ENCODE measurements at places on chromosomes 1 and 21.

- no peak for DNase-seq
Observed at GRCh38 chr1:241299347-241299746, 57.7 kb downstream of the RGS7 start.

GRCh38 chr1:227317523-227318015, 723 bp downstream of the CDC42BPA start:
- peak; percentile 2 for DNase-seq

GRCh38 chr1:202565890-202566602, 144.2 kb downstream of the SYT2 start:
- DNase-seq = no peak

GRCh38 chr1:180751921-180752320, 120.1 kb downstream of the XPR1 start:
- DNase-seq = no peak

GRCh38 chr1:101364370-101365120, 127.7 kb downstream of the S1PR1 start:
- DNase-seq = no peak

- DNase-seq = no peak
Observed at GRCh38 chr1:6099787-6100765, 54.4 kb downstream of the KCNAB2 start.

DNA sequence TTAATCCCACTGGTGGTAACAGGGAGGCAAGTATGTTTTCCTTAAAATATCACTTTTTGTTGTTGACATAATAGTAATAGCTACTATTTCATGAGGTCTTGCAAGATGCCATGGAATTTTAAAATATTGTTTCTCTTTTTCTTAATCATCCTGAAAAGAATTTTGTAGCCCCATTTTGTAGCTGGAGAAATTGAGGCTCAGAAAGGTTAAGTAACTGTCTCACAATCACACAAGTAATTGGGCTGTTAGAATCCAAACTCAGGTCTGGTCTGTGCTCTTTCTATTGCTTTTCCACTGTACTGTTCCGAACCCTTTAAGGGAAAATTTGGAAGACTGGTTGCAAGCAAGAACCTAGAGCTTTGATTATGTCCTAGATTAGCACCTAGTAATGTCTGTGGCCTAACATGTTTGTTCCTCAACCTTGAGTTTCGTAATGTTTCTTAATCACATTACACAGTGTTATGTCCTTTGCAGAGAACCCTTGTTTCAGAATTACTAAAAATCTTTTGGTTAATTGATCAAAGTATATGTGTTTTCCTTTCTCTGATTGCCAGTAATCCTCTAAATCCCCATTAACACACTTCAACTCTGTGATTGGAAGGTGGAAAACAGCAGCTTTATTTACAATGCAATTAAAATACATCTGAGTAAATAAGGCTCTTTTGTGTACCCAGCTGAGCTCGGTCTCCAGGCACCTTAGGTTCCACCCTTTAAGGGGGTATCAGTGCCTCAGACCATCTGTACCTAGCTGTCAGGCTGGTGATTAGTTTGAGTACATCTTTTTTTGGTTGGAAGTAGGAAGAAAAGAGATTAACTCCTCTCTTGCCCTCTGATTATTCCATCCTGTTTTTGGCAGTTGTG, 10.4 kb downstream of the LRRC42 start:
- no peak for DNase-seq

DNA sequence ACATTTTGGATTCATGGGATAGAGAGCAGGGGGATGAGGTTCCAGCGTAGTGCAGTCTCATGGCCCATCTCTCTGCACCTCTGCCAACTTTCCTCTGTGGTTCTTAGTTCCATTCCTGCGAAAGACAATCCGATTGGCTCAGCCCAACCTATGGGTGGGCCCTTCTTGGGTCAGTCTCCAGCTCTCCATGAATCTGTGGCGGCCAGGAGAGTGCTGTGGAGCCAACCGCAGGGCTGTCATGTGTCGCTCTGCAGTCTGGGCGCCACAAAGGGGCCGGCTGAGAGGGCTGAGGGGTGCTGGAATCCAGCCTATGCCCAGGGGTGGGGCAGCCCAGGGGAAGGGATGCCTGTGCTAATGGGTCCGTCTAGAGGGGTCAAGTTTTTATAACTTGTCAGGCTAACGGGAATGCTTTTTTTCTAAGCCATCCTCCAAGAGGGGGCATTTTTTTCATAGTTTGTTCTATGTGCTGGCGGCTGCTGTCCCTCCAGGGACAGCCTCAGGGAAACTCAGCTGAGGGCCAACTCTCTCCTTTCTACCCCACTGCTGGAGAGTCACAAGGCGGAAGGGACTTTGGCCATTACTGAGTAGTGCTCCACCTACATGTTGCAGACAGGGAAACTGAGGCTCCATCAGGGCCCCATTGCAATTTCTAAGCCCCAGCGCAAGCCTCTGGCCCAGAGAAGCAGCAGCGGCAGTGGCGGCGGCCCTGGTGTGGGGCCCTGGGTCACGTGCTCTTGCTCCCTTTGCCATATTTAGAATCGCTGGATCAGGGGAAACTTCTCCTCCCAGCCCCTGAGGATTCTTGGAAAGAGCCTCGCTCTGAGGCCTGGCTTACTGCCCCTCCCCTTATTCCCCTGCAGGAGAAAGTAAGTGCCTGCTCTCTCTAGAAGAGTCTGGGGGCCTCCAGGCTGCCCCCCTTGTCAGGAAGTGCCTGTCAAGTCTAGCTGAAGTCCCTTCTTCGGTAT, 23.4 kb downstream of the KCNQ4 start:
- DNase-seq = no peak

DNA sequence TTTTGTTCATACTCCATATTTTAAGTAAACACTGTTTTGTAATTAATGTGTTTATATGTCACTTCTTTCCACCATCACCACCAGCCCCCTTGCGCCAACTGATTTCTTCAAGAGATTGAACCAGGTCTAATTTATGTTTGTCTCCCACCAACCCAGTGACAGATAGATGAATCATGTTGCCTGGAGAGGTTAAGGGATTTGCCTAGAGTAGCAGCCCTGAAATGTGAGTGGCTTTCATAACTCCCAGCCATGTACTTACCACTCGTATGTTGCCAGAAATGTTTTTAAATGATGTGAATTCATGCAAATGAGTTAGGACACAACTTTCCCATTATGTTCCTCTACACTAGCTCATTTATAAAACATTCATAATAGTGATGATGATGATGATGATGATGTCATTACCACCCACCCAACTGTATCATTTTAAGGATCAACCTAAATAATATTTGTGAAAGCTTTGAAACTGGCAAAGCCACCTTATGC, 86.9 kb downstream of the LRRC8D start:
- DNase-seq = no peak

DNA sequence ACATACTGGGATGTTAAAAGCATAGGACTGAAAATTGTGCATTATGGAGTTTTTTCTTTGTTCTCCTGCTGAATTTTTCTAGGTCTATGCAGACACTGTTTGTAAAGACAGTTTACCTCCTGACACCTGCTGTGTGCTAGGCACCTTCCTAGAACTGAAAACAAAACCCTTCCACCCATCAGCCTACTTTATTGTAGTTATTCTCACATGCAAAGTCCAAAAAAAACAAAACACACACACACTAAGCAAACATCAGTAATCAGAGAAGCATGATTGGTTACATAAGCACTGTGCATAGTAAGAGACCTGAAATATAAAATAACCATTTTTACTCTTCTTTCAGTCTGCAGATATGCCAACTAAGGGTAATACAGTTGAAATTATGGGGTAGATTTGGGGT, 195.1 kb downstream of the CRB1 start:
- DNase-seq = no peak

- DNase-seq = no peak
Observed at GRCh38 chr1:63784489-63785390, 10.9 kb downstream of the ROR1 start.

DNA sequence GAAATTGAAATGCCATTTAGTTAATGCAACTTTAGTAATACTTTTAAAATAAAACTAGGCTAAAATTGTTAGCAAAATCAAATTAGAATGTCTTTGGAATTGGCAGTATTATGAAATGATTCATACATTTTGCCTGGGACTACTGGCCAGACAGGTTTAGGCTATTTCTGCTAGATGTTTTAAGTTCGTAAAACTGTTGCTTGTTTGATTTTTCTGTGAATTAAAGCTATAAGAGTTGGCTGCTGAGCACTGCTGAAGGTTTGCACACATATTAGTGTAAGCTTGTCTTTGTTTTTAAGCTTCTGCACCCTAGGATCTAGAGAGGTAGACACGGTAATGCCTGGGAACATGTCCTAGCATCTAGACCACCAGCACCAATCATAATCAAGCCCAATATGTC, 1094.6 kb upstream of the ADGRL4 start:
- no peak for DNase-seq

DNA sequence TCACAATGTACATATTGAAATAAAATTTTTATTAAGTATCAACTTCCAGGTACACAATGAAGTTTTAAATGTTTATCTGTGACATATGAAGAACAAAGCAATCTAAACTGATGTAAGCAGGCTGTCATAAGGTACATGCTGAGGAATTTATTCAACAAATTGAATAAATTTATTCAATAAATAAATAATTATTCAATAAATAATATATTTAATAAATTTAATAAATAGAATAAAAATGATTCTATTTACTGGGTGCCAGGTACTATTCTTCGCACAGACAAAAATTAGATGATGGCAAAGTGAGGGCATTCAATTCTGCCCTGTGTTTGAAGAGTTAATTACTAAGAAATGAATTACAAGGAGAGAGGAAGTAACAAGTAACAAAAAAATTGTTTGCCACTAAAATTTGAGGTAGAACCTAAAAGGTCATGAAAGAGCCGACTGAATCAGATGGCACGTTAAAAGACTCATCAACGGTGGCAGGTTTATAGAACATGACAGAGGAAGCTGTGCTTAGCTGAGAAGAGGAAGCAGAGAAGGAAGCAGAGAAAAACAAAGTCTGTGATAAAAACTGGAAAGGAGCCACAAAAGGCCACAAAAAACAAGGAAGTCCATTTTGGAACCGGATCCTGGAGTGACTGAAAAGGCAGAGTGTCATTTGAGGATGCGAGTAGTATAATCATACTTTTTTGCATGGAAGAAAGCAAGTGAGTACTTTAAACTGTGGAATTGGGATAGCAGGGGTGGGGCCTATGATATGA, 2.2 kb upstream of the USP24 start:
- DNase-seq = no peak

- no peak for DNase-seq
Observed at GRCh38 chr1:214466403-214467077, 84.9 kb downstream of the PTPN14 start.

- no peak for DNase-seq
Observed at GRCh38 chr21:32256873-32257620, 21.8 kb downstream of the MIS18A start.

DNA sequence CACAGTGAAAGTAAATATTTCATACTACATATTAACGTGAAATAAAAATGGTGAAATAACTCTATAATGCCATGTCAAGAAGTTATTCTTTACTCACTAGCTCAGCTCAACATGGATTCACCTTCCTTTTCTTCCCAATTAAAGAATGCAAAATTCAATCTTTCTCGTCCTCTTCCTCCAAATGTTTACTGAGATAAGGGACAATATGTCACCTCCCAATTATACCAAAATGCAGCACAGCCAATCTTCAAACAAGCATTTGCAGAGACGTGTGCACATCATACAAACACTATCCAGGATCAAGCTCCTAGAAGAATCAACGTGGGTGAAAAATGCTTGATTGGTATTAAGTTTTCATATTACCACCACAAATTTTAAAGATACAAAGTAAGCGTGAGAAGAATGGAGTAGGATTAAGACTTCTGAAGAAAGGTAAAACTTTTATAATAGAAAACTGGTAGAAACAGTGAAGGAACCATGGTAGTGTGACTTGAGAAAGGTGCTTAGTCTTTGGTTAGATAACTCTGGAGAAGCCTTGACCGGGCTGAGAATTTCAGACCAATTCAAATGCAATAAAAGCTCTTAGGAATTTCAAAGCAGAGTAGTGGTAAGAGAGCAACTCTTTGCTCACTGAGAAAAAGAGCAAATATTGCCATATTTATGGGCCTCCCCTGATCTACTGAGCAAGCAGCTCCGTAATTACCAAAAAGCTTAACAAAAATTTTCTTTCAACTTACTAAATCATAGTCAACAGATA, 7.2 kb downstream of the PTP4A2 start:
- DNase-seq = no peak

- no peak for DNase-seq
Observed at GRCh38 chr1:172229942-172230341, 190.5 kb upstream of the C1orf105 start.

DNA sequence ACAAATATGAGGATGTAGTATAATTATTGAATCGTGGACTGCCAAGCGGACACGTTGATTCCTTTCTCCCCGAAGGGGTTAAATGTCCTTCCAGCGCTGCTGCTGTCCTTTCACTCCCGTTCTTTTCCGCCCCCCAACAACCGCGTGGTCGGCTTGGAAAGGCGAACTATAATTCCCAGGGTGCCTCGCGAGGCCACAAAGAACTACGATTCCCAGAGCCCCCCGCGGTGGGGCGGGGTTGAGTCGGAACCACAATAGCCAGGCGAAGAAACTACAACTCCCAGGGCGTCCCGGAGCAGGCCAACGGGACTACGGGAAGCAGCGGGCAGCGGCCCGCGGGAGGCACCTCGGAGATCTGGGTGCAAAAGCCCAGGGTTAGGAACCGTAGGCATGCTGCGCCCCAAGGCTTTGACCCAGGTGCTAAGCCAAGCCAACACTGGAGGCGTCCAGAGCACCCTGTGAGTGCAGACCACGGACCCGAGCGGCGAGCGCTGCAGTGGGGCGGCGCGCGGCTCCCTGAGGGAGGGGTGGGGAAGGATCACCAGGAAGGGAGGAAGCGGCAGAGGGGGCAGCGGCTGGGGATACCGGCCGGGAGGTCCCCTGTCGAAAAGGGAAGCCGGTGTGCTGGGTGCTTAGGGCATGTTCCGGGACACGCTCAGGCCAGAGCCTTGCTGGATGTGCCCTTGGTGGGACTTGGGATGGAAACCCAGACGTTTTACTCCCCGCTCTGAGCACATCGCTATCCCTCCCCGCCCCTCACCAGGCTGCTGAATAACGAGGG, at the start of gene LAMTOR2:
TSS of gene LAMTOR2 (plus strand) at position 283 of the 781 bp plus-strand sequence. CDS start at position 391, 108 bp downstream.
- peak; percentile 96 for DNase-seq

DNA sequence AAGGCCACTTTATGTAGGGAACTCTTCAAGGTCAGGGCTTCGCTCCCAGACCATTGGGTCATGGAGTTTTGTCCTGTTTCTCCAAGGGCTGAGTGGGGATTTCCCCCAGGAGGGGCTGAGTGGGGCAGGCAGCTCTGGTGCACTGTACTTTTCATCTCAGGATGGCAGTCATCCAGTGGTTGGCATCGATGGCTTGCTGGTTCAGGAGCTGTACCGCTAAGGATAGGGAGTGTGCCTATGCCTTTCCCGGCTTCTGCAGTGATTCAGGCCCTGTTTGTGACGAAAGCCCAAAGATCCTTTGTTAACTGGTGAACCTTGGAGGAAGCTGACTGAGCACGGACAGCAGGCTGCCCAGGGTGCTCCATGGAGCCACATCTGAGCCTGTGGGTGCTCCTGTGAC, 100.1 kb upstream of the GADD45A start:
- DNase-seq = no peak

GRCh38 chr1:110774398-110774797, 98.5 kb upstream of the CD53 start:
- DNase-seq = no peak

- no peak for DNase-seq
Observed at GRCh38 chr1:180548686-180549317, 10.0 kb upstream of the OVAAL start.

All from activated T-cell treated with anti-CD3 and anti-CD28 coated beads for 48 hours (primary cell).